ENCODE measurements at places on chromosomes 4 and X. TPM values are rescaled to one million over a fixed set of nuclear protein-coding genes. Genes with fewer than 3 reads are reported as not detected.

Gene MAGIX
- 0.39 TPM for total RNA-seq

Gene KLB
- total RNA-seq: under 0.01 TPM

Gene PPP1R3F
- total RNA-seq: 3.2 TPM

Gene XAGE5
- not detected for total RNA-seq

Gene PAGE1
- total RNA-seq: not detected

Gene CMC4
- 9.0 TPM for total RNA-seq

Data from dermis microvascular lymphatic vessel endothelial cell (primary cell).